ENCODE measurements at places on chromosomes 5 and 9. TPM values are rescaled to one million over a fixed set of nuclear protein-coding genes. Genes with fewer than 3 reads are reported as not detected.

The C5orf46 gene
- total RNA-seq: not detected

The PIK3R1 gene
- total RNA-seq: 45.5 TPM

The C7 gene
- not detected for total RNA-seq

The LCN12 gene
- total RNA-seq: 2.4 TPM

The CCNJL gene
- total RNA-seq: 0.09 TPM

The UBLCP1 gene
- 40.3 TPM for total RNA-seq

The LCN9 gene
- total RNA-seq: not detected

The UBTD2 gene
- 9.0 TPM for total RNA-seq

The LYSMD3 gene
- 18.3 TPM for total RNA-seq

DNA sequence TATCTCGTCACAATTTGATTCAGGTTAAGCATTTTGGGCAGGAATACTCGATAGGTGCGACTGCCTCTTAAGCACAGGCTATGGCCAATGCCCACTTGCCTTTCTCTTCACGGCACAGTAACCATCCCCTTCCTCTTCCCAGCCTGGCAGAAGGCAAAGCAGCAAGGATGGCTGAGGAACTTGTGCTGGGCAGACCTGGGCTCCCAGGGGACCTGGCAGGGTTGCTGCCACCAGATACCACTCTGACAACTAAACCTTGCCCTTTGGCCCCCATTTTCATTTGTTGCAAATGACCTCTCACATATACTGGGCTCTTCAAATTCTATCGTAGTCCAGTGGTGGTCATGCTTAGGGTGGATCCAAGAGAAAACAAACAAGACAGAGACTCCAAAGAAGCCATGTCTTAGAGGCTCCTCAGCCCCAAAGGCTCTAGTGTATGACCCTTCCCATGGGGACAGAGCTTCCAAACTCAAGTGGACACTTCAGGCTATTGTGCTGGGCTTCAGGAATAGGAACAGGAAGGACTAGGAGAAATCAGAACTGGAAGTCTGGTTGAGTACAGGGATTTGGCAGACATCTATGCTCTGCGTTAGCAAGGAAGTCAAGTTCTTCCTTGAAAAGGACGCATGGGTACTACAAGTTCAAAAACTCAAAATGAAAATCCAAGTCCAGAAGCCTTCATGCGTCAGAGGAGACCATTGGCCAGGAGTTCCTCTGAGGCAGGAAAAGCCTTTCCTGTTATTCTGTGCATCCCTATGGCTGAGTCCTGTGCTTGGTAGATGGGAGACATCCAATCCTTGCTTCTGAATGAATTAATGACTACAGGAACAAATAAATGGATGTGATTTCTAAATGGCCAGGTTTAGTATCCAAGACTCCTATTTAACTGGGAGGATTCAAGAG, 64.6 kb upstream of the PLPP1 start:
- no peak for DNase-seq

DNA sequence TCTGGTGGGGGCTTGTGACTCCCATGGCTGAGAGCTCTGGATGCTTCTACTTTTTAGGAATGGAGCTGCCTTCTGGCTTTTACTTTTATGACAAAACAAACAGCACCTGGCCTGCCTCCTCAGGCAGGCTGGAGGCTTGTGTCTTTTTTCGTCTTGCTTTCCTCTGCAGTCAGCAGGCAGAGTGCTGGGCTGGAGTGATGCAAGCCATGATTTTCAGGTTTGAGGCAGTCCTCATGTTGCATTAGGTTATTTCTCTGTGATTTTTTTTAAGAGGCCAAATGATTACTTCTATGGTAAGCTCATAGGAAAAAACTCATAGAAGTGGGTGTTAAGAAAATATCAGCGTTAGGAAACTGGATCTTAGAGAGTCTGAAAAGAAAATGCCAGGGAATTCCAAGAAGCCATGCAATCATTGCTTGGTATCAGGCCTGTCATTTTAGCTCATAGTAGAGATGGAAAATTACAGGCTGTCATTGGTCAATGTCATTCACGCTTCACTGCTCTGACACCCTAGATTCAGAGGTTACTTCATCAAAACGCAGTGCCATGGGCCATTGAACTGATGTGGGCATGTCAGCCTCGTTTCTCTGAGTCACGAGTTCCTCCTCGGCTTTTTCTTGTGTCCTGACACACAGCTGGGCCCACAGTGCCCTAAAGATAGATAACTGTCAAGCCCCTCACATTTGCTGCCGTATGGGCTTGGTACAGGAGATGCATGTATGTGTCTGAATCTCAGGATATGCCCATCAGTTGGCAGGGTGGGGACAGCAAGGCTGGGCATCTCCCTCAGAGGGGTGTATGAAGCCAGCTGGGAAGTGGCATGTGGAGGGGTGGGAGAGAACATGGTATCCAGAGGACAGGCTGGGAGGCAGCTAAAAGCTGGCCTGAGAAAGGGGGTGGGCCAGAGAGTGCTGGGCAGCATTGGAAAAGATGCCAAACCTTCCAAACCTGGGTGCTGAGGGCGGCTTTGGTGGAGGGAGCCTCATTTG, 151.8 kb downstream of the HSPA4 start:
- no peak for DNase-seq

DNA sequence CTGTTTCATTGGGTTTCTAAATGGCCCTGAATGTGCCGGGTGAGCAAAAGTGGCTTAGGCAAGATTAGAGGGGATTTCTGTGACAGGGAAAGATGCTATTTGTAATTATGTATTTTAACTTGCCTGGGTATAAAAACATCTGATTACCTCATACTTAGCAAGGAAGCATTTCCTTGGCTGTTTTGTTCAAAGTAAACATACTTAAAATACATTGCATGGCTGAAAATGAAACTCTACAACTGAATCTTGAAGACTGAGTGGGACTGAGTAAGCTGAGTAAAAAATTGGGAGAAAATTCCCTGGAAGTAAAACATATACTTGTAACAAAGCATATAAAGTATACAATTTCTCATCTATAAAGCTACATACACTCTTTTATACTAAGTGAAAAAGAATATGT, 197.5 kb downstream of the IRX1 start:
- DNase-seq: no peak

GRCh38 chr5:158026304-158027031, 167.5 kb upstream of the CLINT1 start:
- DNase-seq: no peak

DNA sequence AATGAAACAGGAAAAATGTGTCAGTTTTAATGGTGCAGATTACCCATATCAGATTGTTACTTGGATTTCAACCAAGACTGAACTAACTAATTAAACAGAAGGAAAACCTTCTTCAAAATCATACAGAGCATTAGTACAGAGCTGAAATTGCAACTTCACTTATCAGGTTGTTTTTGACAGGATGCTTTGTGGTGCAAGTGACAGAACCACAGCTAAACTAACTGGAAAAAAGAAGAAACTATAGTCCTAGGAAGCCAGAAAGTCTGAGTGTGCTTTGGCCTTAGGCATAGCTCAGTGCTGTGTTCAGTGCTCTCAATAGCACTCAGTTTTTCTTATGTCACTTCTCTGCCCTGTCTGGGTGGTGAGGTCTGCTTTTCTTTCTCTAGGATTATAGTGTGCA, 267.4 kb downstream of the CHSY3 start:
- DNase-seq: no peak

GRCh38 chr9:77598524-77598923, 49.6 kb downstream of the GNA14 start:
- no peak for DNase-seq

DNA sequence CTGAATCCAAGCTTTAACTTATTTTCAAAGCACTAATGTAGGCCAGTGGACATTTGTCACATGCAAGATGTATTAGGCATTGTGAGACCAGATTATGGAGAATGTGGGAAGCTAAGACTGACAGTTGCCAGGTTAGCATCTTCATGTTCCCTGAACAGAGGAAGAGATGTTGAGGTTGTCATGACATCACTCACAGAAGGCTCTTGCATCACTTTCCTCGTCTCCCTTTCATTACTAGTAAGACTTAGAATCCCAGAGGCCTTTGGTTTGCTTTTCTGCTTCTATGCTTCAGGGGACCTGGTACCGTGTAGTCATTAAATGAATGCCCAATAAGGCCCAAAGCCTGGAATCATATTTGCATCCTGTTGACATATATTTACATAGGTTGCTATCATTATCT, 76.4 kb upstream of the RPS23 start:
- DNase-seq: no peak

DNA sequence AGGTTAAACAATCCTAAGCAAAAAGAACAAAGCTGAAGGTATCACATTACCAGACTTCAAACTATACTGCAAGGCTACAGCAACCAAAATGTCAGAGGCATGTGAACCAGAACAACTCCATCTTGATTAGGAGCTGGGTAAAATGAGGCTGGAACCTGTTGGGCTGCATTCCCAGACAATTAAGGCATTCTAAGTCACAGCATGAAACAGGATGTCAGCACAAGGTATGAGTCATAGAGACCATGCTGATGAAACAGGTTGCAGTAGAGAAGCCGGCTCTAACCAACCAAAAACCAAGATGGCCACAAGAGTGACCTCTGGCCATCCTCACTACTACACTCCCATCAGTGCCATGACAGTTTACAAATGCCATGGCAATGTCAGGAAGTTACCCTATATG, 252.0 kb downstream of the RASEF start:
- no peak for DNase-seq

DNA sequence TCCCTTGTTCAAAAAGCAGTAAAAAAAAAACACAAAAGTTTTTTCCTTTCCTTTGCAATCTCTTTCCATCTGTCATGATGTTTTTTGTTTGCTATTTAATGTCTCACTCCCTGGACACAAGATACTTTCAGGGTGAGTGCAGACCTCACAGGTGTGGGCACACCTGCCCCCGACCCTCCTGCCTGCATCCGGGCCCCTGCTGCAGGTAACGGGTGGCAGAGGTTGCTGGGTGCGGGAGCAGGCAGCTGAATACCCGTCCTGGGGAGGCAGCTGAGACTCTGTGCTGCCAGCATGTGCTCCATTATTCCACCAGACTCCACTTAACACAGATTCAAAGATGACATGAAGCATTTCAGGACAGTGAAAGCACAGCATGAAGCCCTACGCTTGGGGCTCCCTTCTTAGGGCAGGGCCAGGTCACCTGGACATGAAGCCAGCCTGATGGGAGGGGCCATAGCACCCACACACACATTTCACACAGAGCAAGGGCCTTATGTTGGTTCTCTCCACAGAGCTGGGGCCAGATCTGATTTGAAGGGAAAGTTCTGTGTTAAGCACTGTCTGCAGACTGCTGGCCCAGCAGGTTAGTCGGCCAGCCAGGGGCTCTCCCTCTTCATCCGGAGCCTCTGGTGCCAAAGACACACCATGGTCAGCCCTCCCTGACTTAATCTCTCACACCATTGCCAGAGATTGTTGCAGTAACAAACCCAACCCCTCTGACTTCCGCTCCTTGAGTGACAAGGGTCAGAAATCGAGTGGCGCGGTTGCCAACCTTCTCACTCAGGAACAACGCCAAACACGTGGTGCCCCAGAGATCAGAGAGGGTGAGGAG, 13.0 kb downstream of the NEK6 start:
- no peak for DNase-seq

DNA sequence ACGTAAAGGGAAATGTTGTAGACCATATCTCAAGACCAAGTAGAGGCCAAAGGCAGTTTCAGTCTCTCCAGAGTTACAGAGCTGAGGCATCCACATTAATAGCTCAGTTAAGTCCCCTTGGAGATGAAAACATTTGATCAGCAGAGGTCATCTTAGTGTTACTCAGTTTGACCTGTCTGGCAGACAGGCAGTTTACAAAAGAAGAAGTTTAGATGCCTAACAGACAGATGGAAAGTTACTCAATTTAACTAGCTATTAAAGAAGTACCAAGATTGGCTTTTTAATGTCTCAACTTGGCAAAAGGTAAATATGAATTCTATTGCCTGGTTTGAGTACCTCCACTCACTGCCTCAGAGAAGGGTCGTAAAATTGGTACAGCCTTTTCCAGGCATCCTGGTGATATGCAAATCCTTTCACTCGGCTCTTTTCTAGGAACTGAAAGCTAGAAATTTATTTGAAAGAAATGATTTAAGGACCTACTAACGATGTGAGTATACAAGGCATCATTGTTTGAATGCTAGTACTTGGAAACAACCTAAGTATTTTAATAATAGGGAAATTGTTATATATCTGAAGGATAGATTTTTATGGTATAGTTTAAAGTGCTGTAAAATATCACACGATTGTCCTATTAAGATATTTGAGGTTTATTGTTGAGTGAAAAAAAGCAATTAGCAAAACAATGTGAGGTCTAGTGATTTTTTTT, 14.8 kb downstream of the ACO1 start:
- DNase-seq: no peak

DNA sequence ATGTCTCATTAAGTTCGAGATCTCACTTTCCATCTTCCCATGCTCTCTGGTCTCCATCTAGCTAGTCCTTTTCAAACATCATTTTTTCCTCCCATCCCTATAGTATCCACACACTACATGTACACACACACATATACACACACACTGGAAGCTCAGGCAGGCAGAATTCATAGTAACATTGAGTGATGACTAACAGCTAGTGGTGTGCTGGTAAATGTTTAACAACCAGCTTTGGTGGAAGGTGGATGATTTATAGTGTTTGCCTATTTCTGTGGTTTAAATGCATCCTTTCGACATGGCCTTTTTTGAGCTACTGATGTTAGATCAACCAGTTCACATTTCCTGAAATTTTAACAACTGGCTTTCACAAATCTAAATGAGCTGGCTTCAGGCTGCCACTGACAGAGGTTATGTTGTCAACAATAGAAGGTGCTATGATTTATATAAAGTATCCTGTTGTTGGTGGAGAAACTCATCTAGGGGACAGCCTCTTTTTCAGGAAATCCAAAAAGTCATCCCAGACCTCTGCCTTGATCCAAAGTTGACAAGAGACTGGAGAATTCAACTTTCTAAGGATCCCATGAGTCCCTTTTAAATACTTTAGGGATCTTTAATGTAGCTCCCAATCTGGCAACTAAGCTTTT, 117.8 kb downstream of the CCDC192 start:
- DNase-seq: no peak

- no peak for DNase-seq
Measured at GRCh38 chr9:130526193-130526853, 53.1 kb upstream of the FUBP3 start.

DNA sequence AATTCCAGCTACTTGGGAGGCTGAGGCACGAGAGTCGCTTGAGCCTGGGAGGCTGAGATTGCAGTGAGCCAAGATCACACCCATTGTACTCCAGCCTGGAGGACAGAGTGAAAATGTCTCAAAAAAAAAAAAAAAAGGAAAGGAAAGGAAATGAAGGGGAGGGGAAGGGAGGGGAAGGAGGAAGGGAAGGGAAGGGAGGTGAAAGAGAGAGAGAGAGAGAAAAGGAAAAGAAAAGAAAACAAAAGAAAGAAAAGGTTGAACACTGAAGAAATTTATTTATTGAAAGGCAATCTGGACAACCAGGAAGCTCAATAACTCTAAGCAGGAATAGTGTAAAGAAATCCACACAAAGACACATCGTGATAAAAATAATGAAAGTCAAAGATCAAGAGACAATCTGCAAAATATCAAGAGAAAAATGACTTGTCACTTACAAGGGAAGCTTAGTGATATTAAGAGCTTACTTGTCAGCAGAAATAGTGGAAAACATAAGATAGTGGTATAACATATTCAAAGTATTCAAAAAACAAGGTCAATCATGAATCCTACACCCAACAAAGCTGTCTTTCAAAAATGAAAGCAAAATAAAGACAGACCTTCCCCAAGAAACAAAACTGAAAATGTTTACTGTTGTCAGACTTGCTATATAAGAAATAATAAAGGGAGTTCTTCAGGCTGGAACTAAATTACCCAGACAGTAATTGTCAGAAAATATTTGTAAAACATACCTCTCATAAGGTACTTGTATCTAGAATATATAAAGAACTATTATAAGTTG, 10.9 kb upstream of the RIMOC1 start:
- no peak for DNase-seq

- no peak for DNase-seq
Measured at GRCh38 chr9:32427111-32427873, 42.8 kb downstream of the ACO1 start.
